ENCODE measurements at places on chromosomes 11 and 22.
A peak's percentile ranks its signal among the peaks of the same experiment; 100 is the strongest.

GRCh38 chr11:103897160-103897936 is 139.1 kb upstream of the DDI1 start:
- no peak for DNase-seq

- no peak for DNase-seq
These were observed 14.0 kb upstream of the GDPD5 start for GRCh38 chr11:75539459-75540334.

DNA sequence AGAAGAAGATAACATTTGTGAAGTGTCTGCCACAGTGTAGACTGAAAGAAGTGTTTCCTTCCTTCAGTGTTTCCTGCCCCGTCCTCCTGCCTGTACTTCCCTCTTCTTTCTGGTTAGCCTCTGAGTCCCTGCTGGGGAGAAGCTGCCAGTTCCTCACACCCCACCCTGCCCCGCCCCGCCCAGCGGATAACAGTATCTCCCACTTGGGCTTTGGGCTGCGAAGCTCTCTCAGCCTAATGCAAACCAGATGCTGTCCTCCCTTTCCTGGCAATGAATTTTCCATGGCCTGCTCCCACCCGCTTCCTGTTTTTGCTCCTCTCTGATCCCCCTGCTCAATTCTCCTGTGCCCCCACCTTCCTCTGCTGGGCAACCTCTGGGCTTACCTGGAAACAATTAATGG is 5.2 kb upstream of the RAB3IL1 start:
- no peak for DNase-seq

DNA sequence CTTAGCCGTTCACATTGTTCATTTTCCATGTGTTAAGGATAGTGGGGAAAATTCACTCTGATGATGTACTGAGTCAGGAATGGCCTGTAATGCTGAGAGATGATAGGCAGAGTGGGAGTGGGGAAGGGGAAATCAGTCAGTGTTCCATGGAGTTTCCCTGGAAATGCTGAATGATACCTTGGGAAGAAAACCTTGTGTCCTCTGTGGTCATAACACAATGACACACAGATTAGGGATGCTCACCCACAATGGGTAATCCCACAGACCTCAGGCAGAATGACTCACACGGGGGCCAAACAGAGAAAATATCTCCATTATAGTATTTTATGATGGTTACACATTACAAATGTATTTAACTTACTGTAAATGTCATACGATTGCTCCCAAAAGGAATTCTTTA is 118.0 kb downstream of the SNX19 start:
- no peak for DNase-seq

GRCh38 chr11:71169313-71169712 is 83.1 kb downstream of the SHANK2 start:
- no peak for DNase-seq

DNA sequence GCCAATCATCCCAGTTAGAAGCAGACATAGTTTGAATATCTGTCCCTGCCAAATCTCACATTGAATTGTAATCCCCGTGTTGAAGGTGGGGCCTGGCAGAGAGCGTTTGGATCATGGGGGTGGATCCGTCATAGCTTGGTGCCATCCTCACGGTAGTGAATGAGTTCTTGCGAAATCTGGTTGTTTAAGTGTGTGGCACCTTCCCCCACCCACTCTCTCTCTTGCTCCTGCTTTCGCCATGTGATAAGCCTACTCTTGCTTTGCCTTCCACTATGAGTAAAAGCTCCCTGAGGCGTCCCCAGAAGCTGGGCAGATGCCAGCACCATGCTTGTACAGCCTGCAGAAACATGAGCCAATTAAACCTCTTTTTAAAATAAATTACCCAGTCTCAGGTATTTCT is 5.0 kb upstream of the CCDC81 start:
- no peak for DNase-seq

GRCh38 chr11:19813158-19813879 is 100.7 kb downstream of the NAV2 start:
- DNase-seq = no peak

- no peak for DNase-seq
These were observed 74.6 kb downstream of the KCNQ1OT1 start for GRCh38 chr11:2625183-2625582.

DNA sequence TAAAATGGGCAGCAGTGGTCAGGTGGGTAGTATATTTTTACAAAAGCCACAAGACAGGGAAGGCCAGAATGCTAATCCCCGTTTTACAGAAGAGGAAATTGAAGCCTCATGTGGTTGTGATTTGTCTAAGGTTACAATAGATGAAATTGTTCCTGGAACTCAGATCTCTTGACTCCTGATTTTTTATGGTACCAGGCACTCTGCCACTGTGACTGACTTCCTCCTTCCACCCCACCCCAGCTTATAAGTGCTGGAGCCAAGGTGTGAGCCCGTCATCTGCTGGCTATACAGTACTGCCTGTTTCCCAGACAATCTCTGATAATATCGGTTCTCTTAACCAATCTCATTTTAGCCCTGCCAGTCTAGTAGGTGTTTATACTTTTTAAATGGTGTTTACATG is 1.9 kb downstream of the SLC5A1 start:
- no peak for DNase-seq

DNA sequence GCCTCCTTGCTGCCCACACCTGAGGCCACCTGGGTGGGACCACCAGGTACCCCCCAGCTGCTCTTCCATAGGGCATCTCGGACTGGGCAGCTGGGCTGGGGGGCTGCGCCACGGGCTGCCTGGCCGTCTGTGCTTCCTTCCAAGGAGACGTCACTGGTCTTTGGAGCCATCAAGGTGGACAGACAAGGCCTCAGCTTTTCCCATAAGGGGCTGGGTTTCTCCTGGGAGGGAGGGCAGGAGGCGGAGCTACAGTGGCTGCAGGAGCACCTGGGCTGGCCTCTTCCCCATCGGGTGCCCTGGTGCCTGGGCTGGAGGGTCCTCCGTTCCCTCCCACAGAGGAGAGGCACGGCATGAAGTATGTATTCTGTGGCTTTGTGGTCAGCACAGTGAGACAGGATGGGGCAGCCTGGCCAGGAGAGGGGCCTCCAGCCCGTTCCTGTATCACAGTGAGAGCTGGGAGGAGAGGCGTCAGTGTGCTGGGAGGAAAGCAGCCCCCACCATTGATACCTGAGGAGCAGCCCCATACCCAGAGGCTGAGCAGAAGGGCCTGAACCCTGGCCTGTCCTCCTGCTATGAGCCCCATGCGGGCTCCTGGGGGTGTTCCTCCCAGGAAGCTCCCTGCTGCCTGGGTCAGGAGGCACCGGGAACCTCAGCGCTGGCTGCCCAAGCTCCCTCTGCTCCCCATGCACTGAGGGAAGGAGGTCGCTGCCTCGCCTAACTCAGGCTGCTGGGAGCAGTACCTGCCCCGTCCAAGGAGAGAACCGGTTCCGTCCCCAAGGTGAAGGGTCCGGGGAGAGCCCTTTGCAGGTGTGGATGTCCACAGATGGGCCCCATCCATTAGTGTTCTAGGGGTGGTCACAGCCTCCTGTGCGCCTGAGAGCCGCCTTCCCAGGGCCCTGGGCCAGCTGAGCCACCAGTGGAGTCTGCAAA is 1075.0 kb downstream of the BRD1 start:
- no peak for DNase-seq

GRCh38 chr11:62905927-62906531 is 15.1 kb downstream of the CHRM1 start:
- DNase-seq = peak; percentile 70

DNA sequence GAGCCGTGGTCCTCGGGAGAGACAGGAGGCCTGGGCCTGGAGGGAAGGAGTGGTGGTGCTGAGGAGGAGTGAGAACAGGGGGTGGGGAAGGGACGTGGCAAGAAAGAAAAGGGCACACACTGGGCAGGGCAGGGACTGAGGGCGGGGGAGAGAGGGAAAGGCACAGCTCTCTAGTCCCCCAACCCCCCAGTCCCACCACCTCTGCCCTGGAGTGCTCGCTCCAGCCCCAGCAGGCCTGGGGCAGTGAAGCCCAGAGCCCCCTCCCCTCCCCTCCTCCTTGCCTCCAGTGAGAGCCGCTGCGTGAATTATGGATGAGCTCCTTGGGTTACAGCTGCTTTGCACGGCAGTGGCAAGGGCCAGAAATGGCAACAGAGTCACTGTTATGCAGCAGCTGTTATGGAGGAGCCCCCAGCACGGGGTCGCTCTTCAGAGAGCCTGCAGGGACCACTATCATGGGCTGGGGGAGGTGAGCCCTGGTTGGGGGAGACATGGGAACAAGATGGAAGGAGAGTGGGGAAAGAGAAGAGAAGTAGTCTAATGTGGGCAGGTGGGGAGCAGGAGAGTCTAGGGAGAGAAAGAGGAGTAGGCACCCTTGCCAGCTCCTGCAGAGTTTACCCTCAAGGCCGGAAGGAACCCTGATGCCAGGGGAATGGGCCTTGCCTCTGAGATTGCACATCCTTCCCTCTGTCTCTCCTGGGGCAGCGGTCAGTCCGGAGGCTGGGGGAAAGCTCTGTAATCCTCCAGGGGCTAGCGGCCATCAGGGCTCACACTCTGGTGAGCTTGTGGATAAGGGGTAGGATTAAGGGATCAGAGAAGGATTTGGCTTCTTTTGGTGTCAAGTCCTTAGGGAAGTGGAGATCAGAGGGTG is 3.6 kb downstream of the RTN4RL2 start:
- no peak for DNase-seq

DNA sequence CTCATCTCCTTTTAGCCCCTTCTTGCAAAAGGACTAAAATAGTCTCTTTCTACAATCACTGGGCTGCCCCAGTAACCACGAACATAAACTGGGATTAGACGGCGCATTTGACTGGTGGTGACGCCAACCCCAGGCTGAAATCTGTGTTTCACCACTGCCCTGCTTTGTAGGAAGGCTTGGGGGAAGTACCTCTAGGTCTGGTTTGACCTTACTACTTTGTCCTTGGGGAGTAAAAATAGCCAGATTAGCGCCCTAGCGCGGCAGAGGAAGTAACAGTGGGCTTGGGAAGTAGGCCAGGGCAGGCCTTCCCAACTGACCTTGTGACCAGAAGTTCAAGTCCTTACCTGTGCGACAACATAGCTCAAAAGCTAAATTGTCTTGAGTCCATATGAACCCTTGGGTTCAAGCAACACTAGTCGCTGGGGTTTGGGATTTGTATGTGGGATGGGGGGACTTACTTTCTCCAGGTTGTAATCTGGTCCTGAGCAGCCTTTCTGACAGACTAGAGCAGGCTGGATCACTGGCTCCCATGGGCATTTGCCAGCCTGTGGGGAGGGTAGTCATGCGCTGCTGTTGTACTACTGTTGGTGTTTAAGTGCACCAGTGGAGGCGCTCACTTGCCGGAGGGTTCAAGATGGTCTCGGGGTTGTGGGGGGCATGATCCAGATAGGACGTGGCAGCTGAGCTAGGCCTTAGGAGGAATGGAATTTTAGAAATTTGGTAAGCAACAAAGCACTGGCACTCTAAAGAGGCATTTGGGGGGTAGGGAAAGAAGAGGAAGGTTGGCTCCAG is 953 bp upstream of the PACS1 start:
- no peak for DNase-seq

GRCh38 chr22:28907311-28908008 is 24.1 kb downstream of the ZNRF3 start:
- DNase-seq = peak; percentile 58

GRCh38 chr11:93972790-93973189 is 48.4 kb upstream of the HEPHL1 start:
- DNase-seq = no peak

GRCh38 chr11:18361154-18361553 is 33.2 kb upstream of the LDHA start:
- no peak for DNase-seq

DNA sequence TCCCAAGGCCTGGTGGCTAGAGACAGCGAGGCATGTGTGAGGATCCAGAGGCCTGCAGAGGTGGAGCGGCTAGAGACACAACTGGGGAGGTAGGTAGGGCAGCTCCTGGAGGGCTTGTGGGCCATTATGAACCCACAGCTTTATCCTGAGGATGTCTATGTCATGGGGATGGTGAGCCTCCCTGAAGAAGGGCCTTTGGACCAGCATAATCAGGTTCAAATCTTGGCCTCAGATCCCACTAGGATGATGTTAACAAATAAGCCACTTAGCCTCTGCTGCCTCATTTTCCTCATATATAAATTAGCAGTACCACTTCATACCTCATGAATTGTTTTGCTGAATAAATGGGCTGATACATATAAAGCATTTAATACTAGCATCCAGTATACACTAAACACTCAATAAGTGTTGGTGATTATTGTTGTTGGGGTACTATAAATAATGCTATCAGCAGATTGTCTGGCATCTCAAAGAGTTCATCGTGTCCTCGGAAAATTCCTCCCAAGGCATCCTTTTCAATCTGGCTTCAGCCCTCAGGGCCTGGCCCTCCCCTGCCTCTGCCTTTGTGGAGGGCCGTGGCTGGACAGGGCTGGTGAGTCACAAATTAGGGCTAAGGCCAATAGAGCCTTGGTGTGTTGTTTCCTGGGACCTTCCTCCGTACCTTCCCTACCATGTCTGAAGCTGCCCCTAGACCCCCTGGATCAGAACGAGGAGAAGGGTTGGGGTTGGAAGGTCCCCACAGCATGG is 30.9 kb upstream of the LRRC32 start:
- DNase-seq = no peak

GRCh38 chr11:131470216-131470925 is 100.0 kb downstream of the NTM start:
- no peak for DNase-seq

- no peak for DNase-seq
These were observed 80.3 kb upstream of the AKIP1 start for GRCh38 chr11:8830641-8831040.

- no peak for DNase-seq
These were observed 12.4 kb downstream of the TRIM6 start for GRCh38 chr11:5608808-5609207.

DNA sequence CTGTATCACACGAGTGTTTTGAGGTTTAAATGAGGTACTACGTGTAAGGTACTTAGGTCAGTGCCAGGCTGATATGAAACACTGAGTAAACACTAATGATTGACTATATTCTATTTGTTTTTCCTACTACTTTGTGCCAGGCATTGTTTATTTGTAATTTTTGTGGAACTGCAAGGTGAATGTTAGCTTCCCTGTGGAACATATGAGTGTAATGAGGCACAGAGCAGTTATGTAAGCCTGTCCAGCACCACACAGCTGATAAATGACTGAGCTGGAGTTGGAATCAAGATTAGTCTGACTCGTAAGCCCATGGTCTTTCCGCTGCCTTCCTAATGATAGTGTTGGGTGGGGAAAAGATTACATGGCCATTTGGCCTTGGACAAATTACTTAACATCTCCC is 5.9 kb downstream of the SLC37A2 start:
- DNase-seq = no peak

GRCh38 chr11:33347490-33348125 is 90.4 kb downstream of the HIPK3 start:
- no peak for DNase-seq

- DNase-seq = no peak
These were observed 28.8 kb downstream of the IGLL5 start for GRCh38 chr22:22916215-22916951.

GRCh38 chr22:24105631-24106030 is 75.7 kb upstream of the SUSD2 start:
- no peak for DNase-seq

GRCh38 chr11:35980686-35981390 is 37.0 kb downstream of the LDLRAD3 start:
- DNase-seq = no peak

Data from activated T-cell treated with anti-CD3 and anti-CD28 coated beads for 24 hours (primary cell).